Muscle of arm (tissue), 14 donors: ENCODE measurements at places on chromosomes 7 and 10. TPM values are rescaled to one million over a fixed set of nuclear protein-coding genes. Genes with fewer than 3 reads are reported as not detected.
A peak's percentile ranks its signal among the peaks of the same experiment; 100 is the strongest.

The NSUN6 gene
- 26.5 TPM for polyA plus RNA-seq

The USP6NL gene
- polyA plus RNA-seq: 10.0 TPM

The FGF8 gene
- polyA plus RNA-seq: not detected

The ANKRD61 gene
- 0.57 TPM for polyA plus RNA-seq

The NODAL gene
- 0.46 TPM for polyA plus RNA-seq

- peak; percentile 77 for DNase-seq
Observed at GRCh38 chr10:109852475-109853037, 70.8 kb downstream of the XPNPEP1 start.

GRCh38 chr7:96308950-96309263 lies 13.0 kb downstream of the SLC25A13 start:
- no peak for DNase-seq

- no peak for DNase-seq
Observed at GRCh38 chr10:84138478-84139125, 707 bp upstream of the GHITM start.

- DNase-seq: no peak
Observed at GRCh38 chr7:2938514-2939192, 94.5 kb upstream of the GNA12 start.

DNA sequence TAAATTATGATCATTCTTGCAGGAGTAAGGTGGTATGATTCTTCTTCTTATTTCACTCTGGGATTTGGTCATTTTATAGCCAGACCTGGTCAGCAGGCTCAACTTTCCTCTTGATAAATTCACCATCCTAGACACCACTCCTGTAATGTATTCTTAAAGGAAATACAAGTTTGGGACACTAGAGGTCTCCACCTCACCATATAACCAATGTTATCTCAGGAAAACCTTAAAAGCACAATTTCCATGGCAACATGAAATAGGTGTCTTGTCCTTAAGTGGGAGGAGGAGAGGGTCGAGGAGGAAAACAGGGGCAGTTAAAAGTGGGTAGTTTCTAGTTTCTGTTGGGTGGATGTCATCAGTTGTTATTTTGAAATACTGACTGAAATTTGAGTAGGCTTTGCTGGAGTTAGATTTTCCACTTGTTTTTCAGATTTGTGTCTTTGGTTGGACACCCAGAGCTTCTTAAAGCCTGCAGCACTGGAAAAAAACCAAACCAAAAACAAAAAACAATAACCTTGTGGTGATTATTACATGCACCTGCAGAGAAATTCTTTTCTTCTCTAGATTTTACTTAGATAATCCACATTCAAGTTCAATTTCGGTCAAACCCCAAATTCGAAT lies 163.1 kb downstream of the PRKCQ start:
- peak; percentile 51 for DNase-seq

DNA sequence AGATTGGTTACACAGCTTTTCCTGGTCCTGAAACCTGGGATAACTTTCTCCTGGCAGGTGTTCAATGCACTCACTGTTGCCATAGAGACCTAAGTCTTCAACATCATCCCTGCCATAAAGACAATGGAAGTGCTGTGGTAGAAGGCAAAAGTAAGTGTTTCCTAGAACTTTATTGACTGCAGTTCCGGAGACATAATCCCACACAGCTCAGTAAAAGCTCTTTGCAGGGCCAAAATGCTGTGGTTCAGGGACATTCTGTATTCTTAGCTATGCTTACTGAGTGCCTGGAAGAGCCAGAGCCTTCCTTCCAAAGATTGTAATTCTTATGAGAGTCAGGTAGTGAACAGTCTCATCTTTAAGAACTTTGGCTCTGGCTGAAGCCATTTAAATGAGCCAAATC lies 5.3 kb downstream of the WIPF3 start:
- peak; percentile 33 for DNase-seq

GRCh38 chr10:82282782-82283456 lies 407.9 kb downstream of the NRG3 start:
- no peak for DNase-seq

DNA sequence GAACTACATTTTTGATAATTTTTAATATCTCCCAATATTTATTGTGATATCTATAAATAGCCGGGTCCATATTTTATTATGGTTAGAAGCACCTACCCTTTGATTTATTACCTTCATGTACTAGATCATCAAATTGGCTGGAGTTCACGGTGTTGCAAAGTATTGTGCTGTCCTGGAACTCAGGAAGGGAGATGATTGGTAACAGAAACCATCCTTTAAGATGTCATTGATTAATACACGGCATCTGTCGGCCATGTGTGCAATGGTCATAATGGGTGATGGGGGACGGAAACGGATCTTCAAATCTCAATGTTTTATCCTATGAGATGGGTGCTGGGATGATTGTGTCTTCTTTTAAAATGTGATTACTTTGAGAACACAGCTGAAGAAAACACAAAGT lies 157.0 kb downstream of the NEBL start:
- no peak for DNase-seq

DNA sequence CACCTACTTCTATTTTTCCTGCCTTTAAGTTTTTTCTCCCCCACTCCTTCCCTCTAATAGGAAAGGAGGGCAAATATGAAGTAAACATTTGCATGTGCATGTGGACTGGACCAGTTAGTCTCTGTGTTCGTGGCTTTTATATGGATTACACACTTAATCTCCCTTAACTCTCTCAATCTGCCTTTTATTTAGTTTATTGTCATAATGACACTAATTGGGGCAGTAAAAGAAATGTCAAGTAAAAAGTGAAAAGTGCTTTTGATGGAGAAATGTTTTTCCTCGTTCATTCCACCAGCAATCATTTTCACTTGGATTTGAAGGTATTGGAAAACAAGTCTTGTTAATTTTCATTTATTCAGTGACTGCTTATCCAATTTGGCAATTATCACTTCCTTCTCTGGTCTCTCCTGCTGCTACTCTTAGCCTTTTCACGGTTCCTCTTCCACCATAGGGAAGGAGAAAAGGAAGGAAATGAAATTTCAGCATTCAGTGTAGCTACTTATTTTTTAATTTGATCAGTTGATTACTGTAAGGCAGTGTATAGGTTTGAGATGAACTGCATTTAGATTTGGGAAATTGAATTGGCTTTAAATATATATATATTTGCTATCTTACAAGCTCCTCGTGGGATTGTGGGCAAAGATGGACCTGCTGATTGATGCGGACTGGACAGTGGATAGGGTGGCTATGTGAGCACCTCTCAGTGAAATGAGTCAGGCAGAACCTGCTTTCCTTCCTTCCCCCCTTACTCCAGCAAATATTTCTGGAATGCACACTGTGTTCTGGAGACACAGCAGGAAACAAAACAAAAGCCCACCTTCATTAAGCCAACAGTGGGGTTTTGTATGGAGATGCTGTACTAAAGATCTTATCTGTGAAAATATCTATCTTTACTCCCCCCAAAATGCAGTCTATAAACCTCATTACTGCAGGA lies 77.5 kb downstream of the LRRC4 start:
- no peak for DNase-seq

DNA sequence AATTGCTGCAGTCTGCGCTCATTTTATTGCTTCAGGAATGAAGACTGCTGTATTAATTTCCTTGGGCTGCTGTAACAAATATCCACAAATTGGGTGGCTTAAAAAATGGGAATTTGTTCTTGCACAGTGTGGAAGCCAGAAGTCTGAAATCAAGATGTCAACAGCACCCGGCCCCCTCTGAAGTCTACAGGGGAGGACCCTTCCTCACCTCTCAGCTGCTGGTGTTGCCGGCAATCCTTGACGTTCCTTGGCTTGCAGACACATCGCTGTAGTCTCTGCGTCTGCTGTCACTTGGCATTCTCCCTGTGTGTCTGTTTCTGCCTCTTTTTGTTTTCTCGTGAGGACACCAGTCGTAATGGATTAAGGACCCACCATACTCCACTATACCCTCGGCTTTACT lies 166.2 kb downstream of the PTPN20 start:
- DNase-seq: no peak

GRCh38 chr7:26372249-26372648 lies 80.6 kb downstream of the SNX10 start:
- no peak for DNase-seq

- DNase-seq: no peak
Observed at GRCh38 chr10:12465385-12466136, 116.2 kb downstream of the CAMK1D start.

DNA sequence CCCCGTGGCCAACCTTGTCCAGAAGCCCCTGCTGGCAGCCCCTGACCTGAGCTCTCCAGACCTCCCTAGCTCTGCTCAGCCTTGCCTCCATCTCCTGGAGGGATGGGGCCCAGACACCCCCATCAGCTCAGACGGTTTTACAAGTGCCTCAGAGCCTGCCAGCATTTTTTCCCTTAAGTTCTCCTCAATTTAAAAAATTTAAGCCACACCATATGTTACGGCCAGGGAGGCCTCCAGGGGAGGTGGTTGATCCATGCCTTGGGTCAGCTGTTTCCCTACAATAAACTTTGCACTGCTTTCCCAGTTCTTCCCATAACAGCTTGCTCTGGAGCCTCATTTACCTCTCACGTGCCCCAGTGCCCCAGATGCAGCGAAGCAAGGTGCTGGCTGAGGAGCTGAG lies 143.5 kb downstream of the RGS10 start:
- DNase-seq: no peak

GRCh38 chr7:133310232-133310862 lies 57.5 kb downstream of the EXOC4 start:
- no peak for DNase-seq

DNA sequence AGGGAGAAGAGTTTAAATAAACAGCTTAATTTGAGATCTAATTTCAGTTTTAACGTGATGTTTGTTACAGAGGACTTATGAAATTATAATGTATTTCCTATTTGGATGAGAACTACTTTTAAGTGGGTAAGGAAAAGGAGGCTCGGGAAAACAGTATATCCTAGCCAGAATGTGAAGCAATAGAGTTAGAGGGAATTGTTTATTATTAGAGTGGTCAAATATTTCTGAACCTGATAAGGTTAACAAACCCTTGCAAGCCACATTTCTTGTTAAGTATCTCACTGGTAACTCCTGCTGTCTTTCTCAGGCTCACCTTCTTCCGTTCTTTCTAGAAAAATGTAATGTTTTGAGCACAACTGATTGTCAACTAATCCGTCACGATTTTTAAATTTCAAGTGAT lies 335.1 kb upstream of the MBL2 start:
- DNase-seq: no peak

GRCh38 chr7:129123510-129123857 lies 21.0 kb upstream of the TSPAN33 start:
- DNase-seq: no peak
